ENCODE measurements at places on chromosomes 11 and 22.
A peak's percentile ranks its signal among the peaks of the same experiment; 100 is the strongest.

GRCh38 chr11:131841028-131841427 lies 470.6 kb downstream of the NTM start:
- DNase-seq, result no peak

GRCh38 chr11:1219834-1220815 lies 2.7 kb upstream of the MUC5B start:
- no peak for DNase-seq

DNA sequence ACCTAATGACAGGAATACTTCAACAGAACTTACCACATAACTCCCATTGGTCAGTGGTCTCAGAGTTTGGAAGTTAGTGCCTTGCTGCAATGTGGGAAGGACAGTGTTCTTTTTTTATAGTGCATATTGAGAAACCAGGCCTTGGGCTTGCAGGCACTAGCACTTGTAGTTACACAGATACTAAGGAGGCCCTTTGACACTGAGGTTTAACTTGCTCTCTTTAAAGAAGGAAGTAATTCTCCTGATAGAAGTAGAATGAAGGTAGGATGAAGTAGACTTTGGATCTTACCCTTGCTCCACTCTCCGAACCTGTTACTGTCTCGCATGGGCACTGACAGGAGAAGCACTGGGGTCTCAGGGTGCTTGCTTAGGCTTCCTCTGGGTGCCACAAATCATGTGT lies 31.0 kb upstream of the ST14 start:
- no peak for DNase-seq

DNA sequence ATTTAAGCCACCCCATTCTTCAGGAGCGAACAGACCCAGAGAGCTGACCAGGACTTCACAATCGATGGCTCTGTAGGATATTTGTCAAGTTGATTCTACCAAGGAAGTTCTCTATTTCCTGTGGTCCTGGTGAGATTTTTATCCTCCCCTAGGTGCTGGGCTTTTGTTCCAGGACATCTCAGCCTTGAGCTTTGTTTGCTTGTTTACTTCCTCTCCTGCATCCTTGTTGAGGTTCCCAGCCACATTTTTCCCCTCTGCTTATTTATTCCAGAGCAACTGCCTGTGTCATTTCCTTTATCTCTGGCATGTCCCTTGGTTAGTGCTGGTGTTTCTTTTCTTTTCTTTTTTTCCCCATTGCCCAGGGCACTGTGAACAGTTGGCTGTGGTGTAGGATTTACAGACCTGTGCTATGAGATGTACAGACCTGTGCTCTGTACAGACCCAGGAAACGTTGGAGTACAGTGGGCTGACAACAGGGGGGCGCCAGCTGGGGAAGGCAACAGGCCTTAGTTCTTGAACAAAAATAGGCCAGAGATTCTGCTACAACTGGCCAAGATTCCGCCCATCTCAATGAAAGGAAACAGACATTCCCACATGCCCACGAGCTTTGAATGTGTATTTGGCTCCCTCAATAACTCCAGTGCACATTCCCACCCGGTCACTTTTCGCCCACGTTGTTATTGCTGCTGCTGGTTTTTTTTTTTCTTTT lies 235.9 kb upstream of the DDI1 start:
- DNase-seq, result no peak

DNA sequence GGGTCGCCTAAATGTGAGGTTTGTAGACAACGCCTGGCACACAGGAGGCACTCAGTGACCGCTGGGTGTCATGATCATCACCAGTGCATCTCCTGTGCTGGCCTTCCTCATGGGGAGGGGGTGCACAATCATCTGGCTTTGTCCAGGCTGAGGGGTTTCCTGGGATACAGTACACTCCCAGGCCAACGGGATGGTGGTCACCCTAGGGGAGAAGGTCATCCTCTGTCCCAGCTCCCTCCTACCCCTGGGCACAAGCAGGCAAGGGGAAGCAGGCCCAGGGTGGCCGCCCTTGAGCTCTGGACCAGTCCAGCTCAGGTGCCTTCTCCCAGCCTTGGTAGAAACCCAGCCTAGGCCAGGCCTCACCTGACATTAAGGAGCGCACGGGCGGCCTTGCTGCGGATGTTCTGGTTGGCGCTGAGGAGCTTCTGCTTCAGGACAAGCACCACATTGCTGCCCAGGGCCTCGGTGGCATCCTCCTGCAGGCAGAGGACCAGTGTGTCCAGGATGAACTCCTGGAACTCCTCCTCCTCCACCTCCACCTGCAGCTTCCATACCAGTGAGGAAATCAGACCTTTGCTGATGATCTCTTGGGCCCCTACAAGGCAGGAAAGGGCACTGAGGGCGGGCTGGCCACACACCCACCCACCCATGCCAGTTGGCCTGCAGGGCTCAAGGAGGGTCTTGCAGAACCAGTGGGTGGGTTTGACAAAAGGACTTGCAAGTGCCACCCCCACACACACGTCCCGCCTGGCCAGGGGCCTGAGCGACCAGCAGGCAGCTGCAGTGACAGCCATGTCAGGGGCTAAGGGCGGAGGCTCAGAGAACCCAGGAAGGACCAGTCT lies 6.6 kb upstream of the GNAZ start:
- no peak for DNase-seq

DNA sequence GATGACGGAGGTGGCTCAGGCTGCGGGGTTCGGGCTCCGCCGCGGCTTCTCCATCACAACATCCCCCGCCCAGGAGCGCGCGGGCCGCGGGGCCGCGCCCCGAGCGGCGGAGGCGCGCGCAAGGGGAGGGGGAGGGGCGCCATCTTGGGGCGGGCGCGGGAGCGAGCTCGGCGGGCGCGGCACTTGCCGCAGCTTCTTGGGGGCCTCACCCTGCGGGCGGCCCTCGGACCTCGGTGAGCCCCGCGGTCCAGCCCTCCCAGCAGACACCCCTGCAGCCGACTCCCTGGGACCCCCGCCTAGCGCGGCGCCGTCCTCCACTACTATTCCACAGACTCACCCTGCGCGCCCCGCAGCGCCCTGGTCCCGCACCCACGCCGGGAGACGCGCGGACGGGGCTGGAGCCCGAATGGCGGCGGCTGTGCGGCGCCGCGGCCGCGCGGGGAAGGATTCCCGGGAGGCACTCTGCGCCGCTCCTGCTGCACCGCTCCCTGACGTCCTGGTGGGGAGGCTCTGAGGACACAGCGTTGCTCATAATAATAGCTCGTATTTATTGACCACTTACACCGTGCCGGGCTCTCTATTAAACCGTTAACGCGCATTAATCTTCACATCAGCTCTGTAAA lies at the start of gene APBB1:
Gene APBB1 (minus strand): TSS at position 86 of the 623 bp plus-strand sequence. CDS start 7,747 bp downstream, outside the sequence.
- peak; percentile 67 for DNase-seq

- no peak for DNase-seq
These were observed 80.4 kb downstream of the LRRC4C start for GRCh38 chr11:41379084-41379483.

DNA sequence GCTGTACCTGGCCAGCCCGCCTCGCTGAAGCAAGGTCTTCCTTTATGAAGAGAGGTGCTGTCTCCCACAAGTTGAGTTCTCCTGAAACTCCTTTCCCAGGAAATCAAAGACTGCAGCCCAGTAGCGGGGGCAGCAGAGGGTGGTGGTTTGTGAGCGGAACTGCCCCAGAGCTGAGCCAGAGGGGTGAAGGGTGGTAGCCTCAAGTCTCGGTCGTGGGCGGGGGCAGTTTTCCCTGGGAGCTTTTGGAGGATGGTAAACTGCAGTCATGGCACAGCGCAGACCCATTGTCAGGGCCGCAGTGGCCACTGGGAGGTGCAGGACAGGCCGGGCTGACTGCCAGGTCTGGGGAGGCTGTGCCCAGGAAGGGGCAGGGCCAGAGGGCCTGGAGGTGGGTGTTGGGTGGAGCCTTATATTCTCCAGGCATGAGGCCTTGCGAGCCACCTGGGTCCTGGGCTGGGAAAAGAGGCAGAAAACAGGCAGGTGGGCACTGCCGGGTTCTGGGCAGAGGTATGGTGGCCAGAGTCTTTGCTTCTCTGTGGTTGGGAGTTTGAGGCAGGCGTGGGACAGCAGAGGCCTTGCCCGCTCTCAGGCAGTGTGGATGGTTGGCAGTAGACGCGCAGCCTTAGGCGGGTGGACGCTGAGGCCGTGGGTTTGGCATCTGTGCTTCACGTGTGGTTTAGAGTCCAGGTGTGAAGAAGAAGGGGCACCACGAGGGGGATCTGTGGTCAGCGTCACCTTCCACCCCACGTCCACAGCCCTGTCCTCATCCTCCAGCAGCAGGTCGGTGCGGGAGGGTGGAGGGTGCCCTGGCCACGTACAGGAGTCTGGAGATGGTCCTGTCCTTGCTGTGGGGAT lies 1176.4 kb downstream of the BRD1 start:
- no peak for DNase-seq

GRCh38 chr11:111520560-111520959 lies 6.0 kb downstream of the HOATZ start:
- no peak for DNase-seq

DNA sequence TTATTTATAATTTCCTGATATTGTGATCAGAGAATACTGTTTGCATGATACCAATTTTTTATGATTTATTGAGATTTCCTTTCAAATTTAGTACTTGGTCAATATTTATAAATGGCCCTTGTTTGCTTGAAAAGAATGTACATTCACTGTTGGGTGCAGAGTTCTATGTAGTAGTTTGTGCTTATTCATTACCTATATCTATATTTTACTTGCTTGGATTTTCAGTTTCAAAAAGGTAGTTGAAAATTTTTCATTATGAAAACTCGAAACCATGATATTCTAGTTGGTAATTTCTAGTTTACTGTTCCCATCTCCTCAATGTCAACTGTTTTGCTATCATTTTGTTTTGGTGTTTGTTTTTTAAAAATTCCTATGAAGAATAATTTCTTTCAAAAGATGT lies 155.7 kb downstream of the AASDHPPT start:
- DNase-seq, result no peak

GRCh38 chr11:42066113-42066512 lies 606.7 kb upstream of the LRRC4C start:
- DNase-seq, result no peak

GRCh38 chr22:19959043-19959586 lies 17.5 kb upstream of the TXNRD2 start:
- DNase-seq, result peak; percentile 83

- no peak for DNase-seq
These were observed 11.8 kb downstream of the EMSY start for GRCh38 chr11:76456571-76456970.

DNA sequence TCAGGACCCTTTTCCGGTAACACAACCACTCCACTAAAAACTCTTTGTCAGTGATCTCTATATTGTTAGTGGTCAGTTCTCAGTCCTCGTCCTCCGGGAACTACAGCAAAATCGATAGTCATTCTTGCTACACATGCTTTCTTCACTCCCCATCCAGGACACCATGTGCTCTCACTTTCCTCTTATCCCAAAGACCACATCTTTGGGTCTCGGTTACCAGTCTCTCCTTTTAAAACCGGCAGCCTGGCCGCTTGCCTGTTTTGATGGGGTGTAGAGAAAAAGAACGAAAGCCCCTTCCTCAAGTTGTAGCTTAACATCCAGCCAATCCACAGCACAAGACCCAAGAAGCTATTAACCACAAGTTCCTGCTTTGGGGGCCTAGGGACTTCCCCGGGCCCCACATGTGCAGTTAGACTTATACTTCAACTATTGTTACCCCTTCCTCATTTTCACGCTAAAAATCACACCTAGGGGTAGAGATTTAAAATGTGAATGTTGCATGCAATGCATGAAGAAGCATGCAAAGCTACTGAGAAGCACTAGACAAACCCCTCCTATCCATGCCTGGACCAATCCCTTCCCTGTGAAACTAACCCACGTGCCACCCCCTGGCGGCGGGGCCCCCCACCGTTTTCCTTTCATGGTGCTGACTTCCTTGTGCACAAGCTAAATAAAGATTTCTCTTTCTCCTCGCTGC lies 1.5 kb upstream of the TOLLIP start:
- DNase-seq, result no peak
